Activated CD4-positive, alpha-beta T cell treated with anti-CD3 and anti-CD28 coated beads, Interleukin-2, amount 50 U/mL, for 4 hours (primary cell): ENCODE measurements at places on chromosomes 12 and 14.

GRCh38 chr14:101774814-101775213 lies 13.3 kb downstream of the PPP2R5C start:
- DNase-seq = no peak

DNA sequence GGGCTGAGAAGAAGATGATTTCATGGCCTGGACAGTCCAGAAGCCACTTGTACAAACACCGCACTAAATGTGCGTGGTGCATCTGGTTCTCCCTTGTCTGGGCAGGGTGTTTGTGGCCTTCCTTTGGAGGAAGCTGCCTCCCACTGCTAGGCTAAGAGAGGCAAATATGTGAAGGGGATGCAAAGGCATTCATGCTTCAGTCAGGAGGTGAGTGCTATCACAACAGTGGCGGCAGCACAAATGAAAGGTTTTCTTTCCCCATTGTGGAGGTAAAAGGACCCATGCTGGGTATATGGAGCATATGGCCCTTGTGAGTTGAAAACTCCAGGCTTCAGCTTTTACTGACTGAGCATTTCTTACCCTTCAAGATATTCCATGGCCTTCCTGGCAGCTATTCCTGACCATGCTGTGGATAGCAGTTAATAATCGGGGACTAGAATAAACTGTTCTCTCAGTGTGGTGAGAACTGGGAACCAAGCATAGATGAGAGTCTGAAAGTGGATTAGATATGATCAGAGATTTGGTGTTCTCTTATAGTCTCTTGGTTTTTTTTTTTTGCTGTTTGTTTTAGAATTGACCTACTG lies 69.9 kb downstream of the MYRFL start:
- DNase-seq = no peak

- no peak for DNase-seq
These were observed 13.7 kb downstream of the CHFR start for GRCh38 chr12:132873724-132874123.

GRCh38 chr12:94191023-94191422 lies 42.6 kb downstream of the PLXNC1 start:
- no peak for DNase-seq

DNA sequence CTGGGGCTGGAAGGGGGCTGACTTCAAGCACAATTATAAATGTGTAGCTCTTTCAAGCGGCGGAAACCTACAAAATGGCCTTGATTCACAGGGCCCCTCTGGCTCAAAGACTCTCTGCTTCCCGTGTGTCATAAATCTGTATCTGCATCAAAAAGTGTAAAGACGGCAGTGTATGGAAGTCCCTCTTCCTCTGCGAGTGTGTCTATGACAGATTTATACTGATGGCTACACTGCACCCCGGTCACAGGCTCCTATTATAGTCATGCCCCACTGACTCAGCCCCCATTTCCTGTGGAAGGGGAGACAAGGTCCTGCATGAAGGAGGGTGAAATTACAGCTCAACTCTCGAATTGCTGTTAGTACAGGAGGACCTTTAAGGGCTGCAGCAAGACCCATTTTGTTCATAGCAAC lies 68.6 kb downstream of the HMGA2 start:
- no peak for DNase-seq

DNA sequence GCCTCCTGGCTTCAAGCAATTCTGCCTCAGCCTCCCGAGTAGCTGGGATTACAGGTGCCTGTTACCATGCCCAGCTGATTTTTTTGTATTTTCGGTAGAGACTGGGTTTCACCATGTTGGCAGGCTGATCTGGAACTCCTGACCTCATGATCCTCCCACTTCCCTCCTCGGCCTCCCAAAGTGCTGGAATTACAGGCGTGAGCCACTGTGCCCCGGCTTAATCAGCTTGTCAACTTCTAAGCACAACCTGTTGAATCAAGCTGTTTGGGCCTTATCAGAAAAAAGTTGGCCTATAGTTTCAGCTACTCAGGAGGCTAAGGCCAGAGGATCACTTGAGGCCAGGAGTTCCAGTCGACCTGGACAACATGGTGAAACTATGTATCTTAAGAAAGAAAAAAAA lies 7.9 kb downstream of the MARK3 start:
- no peak for DNase-seq

- peak; percentile 54 for DNase-seq
These were observed 182.2 kb upstream of the GRIP1 start for GRCh38 chr12:66860752-66861750.

GRCh38 chr14:104467236-104467635 lies 112.3 kb upstream of the C14orf180 start:
- DNase-seq = no peak

GRCh38 chr12:124689631-124690030 lies 122.2 kb upstream of the NCOR2 start:
- DNase-seq = no peak
